ENCODE measurements at places on chromosomes 5 and 9. TPM values are rescaled to one million over a fixed set of nuclear protein-coding genes. Genes with fewer than 3 reads are reported as not detected.

MLANA gene
- not detected for total RNA-seq

QRFP gene
- total RNA-seq = not detected

DNA sequence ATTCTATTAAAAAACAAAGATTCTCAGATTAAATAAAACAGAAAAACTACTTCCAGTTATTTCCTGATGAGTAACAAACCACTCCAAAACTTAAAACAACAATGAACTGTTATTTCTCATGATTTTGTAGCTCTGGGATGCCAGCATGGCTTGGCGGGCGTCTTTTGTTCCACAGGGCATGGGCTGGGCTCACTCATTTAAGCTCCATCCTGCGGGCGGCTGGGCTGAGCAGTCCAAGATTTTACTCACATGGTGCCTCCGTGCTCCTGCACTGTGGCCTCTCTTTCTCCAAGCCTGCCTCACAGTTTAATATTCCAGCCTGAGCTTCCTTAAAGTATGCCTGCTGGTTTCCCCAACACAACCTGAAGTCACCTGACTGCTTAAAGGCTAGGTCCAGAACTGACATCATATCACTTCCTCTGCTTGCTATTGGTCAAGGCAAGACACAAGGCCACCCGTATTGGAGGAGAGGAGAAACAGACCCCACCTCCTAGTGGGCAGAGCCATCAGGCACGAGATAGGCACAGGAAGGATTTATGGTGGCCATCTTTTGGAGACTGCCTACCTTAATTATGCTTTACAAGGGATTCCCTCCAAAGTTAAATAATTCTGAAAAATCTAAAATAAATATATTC is 41.6 kb upstream of the ZBTB43 start:
- no peak for DNase-seq

DNA sequence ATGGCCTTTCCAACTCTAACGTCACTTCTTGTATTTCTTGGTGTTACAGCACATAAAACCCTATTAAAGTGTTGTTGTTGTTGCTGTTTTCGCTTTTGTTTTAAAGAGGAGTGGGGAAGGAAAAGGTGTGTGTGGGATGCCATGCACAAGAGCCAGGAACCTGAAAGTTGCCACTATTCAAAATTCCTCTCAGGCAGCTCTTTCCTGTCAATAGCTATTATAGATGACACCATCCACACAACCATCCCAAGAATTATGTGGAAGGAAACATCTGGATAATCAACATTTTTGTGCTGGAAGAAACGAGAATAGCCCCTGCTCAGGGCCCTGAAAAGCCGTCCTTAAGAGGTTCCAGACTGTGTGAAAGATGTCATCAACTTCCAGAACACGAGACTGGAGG is 79.3 kb downstream of the SHB start:
- no peak for DNase-seq

DNA sequence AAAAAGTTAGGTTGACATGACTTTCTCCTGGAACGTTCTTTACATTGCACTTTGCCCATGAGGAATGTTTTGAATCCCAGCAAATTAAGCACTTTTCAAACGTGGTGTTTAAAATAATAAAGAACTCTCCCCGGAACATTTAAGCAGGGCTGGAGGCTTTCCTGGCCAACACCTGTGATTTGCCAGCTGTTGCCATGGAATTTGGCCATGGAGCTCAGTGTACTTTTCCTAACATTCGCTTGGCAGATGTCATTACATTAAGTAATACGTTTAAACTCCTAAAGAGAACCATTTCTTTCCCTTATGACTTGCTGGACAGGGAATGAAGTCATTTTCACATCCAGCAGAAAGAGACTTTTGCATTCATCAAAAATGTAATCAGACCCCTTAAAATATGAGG is 146.1 kb downstream of the GAS1 start:
- DNase-seq = peak; percentile 15
